A549 (cell line): ENCODE measurements at places on chromosomes 5 and 9. TPM values are rescaled to one million over a fixed set of nuclear protein-coding genes. Genes with fewer than 3 reads are reported as not detected.

GRCh38 chr5:123690821-123691220 lies 178.8 kb downstream of the CSNK1G3 start:
- DNase-seq = no peak

- no peak for DNase-seq
Measured at GRCh38 chr5:947626-948471, 55.2 kb downstream of the TRIP13 start.

The HABP4 gene
- 11.9 to 12.8 TPM (median 12.0 TPM) in 3 replicates for polyA plus RNA-seq

GRCh38 chr9:117795271-117795670 lies 91.1 kb downstream of the TLR4 start:
- DNase-seq = no peak

- DNase-seq = no peak
Measured at GRCh38 chr5:133472829-133473228, 139.5 kb downstream of the FSTL4 start.

The OBP2B gene
- polyA plus RNA-seq = not detected in 3 replicates

DNA sequence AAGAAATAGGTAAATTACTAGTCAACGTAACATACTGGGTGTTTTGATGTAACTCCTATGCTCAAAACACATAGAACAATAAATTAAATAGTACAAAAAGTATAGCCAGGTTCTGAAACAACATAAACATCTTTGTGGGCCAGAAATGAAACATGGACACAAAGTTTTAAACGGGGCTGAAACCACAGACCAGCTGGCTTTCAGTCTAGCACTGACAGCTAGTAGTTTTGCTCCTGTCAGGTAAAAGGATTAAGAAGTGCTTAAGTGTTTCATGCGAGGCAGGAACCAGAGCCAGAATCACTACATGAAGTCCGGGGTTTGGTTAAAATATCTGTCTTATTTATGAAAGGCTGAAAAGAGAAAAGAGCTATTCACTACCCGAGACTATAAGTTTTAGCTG lies 19.5 kb downstream of the DCAF10 start:
- no peak for DNase-seq

DNA sequence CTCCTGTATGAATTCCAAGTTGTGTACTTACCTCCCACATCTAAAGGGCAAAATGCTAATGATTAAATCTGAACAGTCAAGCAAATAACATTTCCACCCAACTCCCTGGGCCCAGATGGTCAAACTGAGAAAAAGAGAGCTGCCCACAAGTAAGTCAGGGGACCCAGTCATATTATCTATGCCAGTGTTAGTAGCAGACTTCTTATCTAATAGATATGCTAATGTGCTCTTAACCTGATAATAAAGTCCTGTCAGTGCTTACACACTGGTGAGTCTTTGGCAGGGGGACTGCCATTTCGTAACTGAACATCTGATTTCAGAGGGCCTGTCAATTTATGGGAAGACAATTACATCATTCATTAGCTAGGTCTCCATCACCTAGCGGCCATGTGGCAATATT lies 292.3 kb upstream of the WWC1 start:
- DNase-seq = no peak

- no peak for DNase-seq
Measured at GRCh38 chr5:71637133-71637532, 50.0 kb downstream of the MCCC2 start.

DNA sequence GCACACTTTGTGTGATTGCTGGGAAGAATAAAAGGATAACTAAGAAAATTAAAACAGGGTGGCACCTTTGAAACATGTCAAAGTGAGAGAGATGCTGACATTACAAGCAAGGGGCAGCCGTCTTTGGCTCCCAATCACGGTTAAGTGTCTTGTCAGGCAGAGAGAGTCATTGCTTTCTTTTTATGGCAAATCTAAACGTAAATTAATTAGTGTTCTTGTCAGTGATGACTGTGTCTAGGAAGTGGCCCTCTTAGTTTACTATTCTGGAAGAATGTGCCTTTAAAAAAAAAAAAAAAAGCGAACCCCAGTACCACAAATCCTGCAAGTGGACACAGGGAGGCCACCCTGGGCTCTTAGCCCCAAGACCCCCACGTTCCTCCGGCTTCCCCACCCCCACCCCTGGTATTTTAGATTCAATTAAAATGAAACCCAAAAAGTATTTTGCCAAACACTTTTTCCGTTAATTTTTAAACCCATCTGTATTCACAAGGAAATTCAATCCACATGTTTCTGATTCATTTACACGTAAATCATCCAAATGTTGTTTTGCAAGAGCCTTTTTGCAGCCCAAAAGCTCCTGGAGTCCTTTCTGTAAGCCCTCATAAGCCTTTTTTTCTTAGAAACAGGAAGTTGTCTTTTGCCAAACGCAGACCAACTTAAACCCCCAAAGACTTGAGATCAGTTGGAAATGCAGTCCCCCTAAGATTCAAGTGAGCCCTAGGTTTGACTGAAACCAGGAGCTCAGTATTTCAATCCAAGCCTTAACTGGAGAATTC lies 399.3 kb downstream of the EBF1 start:
- no peak for DNase-seq
